ENCODE measurements at places on chromosomes 12 and 14.

GRCh38 chr14:25832585-25832984 is 765.2 kb downstream of the NOVA1 start:
- DNase-seq: no peak

- no peak for DNase-seq
These were observed 41.1 kb downstream of the GNG2 start for GRCh38 chr14:51901475-51902024.

DNA sequence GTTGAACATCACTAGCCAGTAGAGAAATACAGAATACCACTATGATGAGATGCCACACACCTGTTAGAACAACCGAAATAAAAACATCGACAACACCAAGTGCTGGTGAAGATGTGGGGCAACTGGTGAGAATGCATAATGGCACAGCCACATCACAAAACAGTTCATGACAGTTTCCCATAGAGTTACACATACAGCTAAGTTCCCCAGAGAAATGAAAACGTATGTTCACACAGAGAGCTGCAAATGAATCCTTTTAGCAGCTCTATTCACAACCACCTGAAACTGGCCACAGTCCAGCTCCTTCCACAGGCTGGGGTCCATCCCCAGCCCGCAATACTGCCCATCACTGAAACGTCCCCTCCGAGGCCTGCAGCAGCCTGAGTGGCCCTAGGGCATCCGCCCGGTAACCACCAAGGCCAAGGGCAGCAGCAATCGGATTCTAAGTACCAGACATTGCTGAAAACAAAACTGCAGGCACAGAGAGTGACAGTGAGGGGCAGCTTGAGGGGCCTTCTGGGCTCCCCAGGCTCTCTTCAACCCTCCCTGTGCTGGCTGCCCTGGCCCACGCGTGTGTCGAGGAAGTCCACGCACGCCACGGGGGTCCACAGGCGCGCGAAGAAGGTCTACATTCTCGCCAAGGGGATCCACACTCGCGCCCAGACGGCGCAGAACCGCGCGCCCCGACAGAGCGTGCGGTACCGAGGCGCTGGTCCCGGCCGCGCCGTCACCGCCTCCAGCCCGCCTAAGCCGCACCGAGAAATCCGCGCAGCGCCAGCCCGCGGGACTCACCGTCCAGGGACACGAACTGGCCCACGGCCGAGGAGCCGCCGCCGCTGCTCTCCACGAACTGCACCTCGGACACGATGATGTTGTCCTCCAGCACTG is 903 bp downstream of the BRF1 start:
- DNase-seq: no peak

DNA sequence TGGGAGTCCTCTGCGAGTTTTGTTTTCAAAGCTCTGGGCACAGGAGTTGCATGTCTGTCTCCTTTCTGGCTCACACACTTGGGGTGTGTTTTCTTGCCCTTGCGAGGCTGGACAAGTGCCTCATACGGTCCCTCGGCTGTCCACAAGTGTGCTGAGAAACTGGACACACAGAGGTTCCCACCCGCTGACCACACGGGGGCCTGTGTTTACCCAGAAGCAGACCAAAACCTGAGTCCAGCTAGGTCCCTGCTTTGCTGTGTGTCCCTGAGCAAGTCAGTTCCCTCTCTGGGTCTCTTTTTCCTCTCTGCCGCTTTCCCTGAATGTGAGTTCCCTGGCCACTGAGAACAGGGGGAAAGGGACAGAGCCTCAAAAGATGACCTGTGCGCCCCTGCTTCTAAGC is 678 bp upstream of the OAS2 start:
- no peak for DNase-seq

- DNase-seq: no peak
These were observed 12.1 kb downstream of the GPATCH2L start for GRCh38 chr14:76163668-76164363.

- no peak for DNase-seq
These were observed 9.0 kb downstream of the BCL11B start for GRCh38 chr14:99262977-99263448.

GRCh38 chr12:113766879-113767878 is 198.9 kb downstream of the RBM19 start:
- peak; percentile 41 for DNase-seq

DNA sequence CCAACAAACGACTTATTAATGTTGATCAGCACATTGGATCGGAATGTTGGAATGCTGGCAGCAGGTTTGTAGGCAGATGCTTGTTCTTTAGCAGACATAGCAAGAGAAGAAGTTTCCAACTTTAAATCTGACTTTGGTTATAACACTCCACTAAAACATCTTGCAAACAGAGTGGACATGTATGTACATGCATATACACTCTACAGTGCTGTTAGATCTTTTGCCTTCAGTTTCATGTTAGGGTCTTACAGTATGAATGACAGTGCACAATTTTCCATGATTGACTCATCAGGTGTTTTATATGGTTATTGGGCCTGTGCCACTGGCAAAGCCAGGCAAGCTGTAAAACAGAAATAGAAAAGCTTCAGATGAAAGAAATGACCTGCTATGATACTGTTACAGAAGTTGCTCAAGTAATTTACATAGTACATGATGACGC is 14.3 kb upstream of the DHRS7 start:
- peak; percentile 11 for DNase-seq

DNA sequence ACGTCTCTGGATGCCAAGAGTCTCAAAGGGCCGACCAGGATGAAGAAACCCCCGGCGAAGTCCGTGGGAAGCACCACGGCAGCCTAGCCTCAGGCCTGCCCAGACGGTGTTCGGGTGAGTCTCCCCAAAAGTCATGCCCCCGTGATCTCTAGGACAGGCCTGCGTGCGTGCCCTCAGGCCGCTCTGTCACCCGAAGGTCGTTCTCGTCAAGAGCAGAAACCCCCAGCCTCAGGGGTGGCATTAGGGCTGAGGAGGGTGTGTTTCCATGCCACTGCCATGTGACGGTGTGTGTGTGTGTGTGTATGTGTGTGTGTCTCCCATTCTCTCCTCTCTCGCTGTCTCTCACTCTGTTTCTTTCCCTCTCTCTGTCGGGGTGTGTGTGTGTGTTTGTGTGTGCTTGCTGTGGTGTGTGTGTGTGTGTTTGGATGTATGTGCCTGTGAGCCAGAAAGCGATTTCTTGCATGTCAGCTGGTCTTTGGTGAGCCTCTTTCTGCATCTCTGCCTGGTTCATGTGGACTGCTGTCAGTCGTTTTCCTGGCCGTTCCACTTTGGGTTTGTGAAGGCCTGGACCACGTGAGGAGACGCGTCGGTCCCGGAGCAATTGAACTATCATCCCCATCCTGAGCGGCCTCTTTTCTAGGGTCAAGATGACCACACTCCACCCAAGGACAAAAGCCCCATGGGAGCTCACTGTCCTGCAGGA is 772.5 kb upstream of the ALG10B start:
- DNase-seq: no peak

GRCh38 chr12:69833696-69834095 is 8.7 kb downstream of the MYRFL start:
- DNase-seq: no peak

All from AG04450 (cell line).